ENCODE measurements at places on chromosomes 3 and 15. TPM values are rescaled to one million over a fixed set of nuclear protein-coding genes. Genes with fewer than 3 reads are reported as not detected.

CCDC174 gene
- polyA plus RNA-seq: 14.4 TPM

GP5 gene
- polyA plus RNA-seq: 0.15 TPM

NMB gene
- polyA plus RNA-seq: 2.2 TPM

POLQ gene
- 0.88 TPM for polyA plus RNA-seq

SEC62 gene
- 68.1 TPM for polyA plus RNA-seq

DNA sequence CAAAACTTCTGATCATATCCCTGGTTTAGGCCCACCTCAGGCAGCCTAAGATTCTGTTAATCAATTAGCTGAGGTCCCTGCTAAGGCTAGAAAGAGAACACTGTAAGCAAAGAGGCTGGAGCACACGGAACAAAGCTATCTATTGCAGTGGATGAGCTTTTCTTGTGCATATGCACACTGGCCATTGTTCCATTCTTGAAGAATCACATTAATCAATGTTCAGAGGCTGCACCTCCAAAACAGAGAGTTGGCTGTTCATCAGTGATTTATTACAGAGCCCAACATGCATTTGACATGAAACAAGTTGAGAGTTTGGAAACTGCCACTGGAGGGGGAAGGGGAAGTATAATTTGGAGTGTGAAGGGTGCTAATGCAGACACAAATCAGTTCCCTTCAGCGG lies 873.0 kb downstream of the ROBO1 start:
- DNase-seq: no peak

- DNase-seq: no peak
Observed at GRCh38 chr3:22935040-22935439, 268.1 kb upstream of the UBE2E2 start.

GRCh38 chr3:169772305-169772896 lies 795 bp upstream of the MYNN start:
- DNase-seq: no peak

DNA sequence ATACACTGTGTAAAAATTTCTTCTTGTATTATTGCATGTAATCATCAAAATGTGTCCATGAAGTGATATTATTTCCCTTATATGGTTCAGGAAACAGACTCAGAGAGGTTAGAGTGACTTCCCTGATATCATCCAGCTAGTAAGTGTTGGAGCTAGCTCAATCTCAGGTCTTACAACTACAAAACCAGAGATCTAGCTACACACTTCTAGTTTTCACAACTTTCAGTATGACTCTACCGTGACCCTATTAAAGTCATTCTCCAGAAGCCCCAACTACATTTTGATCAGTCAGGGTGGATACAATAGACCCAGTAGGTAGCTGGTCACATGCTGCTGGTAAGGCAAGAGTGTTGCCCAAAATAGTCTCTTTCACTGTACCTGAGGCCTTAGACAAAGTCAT lies 165.3 kb downstream of the GOLIM4 start:
- no peak for DNase-seq

DNA sequence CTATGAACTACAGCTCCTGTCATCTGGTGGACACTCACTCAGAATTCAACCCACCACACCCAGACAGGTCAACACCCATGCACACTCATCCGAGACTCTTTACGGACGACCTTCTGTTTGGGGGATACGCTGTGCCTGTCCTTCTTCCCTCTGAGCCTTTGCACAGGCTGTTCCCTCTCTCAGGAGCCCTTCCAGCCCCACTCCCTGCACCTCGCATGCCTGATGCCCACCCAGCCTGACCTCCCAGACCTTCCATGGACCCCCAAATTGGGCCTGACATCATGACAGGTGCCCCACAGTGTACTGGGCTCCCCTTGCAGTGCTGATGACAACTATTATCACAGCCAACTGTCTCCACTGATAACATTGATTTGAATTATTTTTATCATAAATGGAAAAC lies 135.8 kb downstream of the NSMCE3 start:
- no peak for DNase-seq

GRCh38 chr3:101074518-101074917 lies 81.3 kb upstream of the ABI3BP start:
- DNase-seq: no peak

- DNase-seq: no peak
Observed at GRCh38 chr15:56775641-56776040, 42.3 kb upstream of the ZNF280D start.

- DNase-seq: no peak
Observed at GRCh38 chr3:103963599-103963998, 1403.1 kb upstream of the ALCAM start.

- DNase-seq: no peak
Observed at GRCh38 chr3:37991823-37992222, 1.2 kb downstream of the VILL start.

DNA sequence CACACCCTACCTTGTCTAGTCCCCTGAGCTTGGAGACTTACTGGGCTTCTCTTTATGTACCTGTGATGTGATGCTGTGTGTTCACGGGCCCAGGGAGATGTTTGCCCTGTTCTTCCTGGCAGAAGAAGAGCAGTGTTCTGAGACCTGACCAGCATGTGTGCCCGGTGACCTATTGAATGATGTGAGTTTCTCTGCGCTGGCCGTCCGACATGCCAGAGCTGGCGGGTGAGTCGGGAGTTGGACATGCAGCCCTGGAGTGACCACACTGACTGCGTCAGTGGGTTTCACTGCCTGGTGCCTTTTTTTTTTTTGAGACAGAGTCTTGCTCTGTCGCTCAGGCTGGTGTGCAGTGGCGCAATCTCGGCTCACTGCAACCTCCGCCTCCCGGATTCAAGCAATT lies 42.3 kb downstream of the CGNL1 start:
- no peak for DNase-seq

DNA sequence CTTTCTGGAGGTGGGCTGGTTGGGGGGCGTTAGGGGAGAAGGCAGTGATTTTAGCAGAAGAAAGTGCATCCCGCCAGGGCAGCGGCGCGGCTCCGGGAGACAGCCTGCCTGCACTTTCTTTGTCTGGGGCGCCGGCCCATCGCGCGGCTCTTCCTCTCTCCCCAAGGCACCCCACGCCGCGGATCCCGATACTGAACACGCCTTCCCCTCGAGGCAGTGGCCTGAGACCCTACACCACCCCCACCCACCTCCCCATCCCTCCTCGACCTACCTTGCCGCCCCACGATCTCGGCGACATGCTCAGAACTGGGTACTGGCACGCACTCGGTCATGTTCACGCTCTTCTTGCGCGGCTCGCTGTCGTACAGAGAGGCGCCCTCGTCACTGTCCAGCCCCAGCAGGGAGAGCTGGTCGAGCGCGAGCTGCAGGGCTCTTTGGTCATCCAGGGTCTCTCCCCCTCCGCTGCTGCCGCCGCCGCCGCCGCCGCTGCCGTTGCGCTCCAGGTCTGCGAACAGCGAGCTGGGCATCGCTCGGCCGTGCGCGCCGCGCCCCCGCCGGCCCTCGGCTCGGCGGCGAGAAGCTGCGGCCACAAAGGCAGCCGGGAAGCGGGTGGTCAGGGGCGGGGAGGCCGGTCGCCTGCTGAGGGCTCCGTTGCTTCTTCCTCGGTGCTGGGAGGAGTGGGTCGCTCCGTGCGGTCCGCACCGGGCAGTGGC lies 483 bp downstream of the MEX3B start:
- DNase-seq: peak; percentile 85

DNA sequence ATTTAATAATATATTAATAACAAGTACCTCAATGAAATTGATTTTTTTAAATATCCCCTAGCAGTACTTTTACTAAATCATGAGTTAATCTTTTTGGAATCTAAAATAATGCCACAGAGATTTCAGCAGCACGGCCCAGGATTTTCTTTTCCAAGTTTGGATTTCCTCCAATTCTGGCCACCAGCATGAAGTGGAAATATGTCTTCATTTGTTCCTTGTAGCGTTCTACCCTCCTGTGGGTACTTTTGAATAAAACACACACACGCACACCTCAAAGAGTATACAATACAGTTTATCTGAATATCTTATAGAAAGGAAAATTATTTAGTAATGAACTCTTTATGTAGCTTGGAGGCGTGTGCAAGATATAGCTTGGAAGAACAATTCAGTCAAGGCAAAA lies 125.1 kb upstream of the STT3B start:
- no peak for DNase-seq

DNA sequence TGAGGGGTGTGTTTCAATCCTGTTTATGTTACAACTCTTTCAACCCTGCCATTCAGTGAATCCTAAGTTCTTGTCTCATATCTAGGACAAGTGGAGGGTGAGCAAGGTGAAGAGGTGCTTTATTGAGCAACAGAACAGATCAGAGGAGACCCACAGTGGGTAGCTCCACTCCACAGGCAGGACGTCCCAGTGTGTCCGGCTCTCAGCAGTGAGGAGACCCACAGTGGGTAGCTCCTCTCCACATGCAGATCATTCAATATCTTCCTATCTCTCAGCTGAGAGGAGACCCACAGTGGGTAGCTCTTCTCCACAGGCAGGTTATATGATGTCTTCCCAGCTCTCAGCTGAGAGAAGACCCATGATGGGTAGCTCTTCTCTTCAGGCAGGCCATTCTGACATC lies 556.7 kb downstream of the SI start:
- no peak for DNase-seq

- DNase-seq: no peak
Observed at GRCh38 chr3:62843508-62843907, 31.7 kb downstream of the CADPS start.

GRCh38 chr3:159761369-159761768 lies 227.3 kb upstream of the IL12A start:
- no peak for DNase-seq

GRCh38 chr3:81666502-81667121 lies 94.8 kb downstream of the GBE1 start:
- no peak for DNase-seq

DNA sequence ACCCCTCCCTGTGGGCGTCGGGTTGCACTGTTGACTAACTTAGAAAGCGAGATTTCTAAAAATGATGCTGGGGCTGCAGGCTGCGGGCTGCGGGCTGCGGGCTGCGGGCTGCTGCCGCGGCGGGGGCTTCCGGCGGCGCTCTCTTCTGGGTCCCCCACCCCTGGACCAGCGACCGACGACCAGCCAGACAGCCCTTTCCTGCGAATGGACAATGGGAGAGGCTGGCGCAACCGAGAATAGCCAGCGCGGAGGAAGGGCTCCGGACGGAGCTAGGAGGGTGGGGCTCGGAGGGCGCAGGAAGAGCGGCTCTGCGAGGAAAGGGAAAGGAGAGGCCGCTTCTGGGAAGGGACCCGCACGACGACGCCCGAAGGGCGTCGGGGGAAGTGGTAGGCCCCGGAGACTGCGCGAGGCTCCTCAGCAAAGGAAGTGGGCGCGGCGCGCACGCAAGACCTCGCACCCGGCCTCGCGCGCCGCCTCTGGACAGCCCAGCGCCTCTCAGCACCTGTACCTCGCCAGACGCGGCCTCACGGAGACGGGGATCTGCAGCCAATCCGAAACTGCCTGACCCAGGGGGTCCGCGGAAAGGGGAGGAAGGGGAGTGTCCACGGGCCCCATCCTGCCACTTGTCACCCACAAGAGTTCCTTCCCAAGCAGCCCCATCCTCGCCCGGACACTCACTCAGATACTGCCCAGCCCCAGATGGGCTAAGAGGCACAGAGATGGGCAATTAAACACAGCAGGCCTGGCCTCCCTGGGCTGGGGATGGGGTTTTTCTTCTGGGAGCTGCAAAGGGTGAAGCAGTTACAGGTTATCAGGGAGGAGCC lies 70.7 kb downstream of the SLC12A8 start:
- peak; percentile 95 for DNase-seq

DNA sequence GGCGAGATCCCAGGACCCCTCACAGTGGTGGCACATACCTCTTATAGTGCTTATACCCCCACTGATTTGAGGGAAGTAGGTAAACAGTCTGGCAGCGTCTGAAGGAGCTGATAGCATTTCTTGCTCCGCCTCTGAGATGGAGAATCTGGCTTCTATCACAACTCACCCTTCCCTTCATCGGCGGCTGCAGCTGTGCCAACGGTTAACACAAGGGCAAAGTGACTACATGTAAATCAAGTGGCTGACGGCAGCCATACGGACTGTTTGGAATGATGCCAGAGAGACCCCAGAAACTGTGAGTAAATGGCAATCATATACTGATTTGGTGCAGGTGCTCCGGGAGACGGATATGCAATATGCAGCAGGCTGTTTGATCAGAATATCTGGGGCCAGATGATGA lies 66.8 kb upstream of the UNC13C start:
- no peak for DNase-seq
